ENCODE measurements at places on chromosomes 13 and 19.

- DNase-seq, result no peak
Observed at GRCh38 chr13:110349239-110349638, 42.2 kb downstream of the COL4A2 start.

- DNase-seq, result no peak
Observed at GRCh38 chr13:95870421-95870820, 182.8 kb downstream of the UGGT2 start.

- DNase-seq, result no peak
Observed at GRCh38 chr19:32471811-32472210, 66.2 kb downstream of the DPY19L3 start.

- no peak for DNase-seq
Observed at GRCh38 chr19:44212866-44213346, 574 bp downstream of the ZNF227 start.

DNA sequence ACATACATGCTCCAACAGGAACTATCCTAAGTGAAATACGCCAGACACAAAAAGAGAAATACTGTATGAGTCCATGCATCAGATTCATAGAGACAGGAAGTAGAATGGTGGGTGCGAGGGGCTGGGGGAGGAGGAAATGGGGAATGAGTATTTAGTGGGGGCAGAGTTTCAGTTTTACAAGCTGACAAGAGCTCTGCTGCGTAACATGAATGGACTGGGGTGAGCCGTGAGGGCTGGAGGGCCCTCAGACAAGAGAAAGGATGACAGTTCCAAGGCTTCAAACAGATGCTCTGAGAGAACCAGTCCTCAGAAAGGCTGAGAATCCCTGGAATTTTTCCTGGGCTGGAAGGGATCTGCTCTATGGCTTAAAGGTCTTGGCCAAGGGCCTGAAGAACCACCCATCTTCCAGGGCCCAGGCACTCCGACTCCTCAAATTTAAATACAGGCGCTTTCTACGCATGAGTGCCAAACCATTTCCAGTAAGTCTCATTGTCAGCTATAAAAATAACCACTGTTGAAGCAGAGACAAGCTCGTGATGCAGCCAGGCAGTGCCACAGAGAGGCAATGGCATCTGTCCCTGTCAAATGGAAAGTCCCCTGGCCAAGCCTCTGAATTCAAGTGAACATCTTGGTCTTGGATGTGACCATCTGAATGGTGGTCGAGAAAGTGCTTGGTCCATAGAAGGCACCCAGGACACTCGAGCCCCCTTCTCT lies 17.5 kb downstream of the KLF2 start:
- DNase-seq, result no peak

GRCh38 chr13:27283906-27284493 lies 13.4 kb downstream of the RASL11A start:
- DNase-seq, result no peak

GRCh38 chr19:50833802-50834167 lies 411 bp upstream of the KLK15 start:
- DNase-seq, result no peak

DNA sequence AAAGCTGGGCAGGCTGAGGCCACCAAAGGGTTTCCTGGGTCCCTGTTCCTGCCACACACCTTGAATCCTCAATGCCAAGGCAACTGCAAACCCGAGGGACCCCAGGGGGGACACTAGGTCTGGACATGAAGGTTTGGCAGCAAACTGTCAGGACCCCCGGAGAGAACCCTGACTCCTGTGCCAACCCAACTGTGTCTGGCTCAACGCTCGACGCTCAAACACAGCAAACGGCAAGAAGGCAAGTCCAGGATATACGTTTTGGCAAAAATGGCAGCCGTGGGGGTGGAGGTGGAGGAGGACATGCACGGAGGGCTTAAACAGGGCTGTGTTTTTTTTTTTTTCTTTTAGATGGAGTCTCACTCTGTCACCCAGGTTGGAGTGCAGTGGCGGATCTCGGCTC lies 73.0 kb downstream of the GADD45B start:
- DNase-seq, result no peak

GRCh38 chr13:98632961-98633360 lies 56.1 kb upstream of the STK24 start:
- DNase-seq, result no peak

- DNase-seq, result no peak
Observed at GRCh38 chr13:24179486-24179850, 18.9 kb downstream of the SPATA13 start.

- no peak for DNase-seq
Observed at GRCh38 chr13:108121406-108121805, 93.9 kb downstream of the LIG4 start.

DNA sequence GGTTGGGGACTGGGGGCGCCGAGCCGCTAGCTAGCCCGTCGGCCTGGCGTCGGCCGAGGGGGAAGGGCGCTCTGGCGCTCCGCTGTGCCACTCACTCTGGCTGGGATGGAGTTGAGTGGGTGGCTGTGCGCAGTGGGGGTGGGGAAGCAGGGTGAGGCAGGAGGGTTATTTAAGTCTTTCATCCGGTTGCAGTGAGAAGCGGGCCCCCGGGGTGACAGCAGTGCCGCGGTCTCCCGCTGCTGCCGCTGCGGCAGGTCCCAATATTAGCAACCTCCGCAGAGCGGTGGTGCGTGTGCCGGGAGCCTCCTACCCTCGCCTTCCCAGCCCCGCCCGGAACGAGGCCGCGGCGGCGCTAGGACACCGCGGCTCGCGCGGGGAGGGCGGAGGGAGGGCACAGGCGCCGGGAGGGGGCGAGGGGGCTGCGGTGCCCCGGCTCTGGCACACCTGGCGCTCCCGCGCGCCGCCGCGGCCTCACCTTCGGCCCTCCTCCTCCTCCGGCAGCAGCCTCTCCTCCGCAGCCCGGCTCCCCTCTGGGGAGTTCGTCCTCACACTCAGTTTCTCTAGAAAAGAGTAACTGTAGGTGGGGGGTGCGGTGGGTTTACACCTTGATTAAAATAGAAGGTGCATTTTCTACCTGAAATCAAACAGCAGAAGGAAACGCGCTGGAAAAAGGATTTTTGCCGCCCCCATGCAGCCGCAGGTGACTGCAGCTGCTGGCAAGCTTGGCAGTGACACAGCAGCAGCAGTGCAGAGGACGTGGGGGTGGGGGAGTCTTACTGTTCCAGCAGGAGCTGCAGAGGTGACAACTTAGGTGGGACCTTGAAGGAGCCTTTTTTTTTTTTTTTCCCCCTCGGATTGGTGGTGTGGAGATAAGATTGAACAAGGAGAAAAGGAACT lies 4.5 kb downstream of the FGF9 start:
- no peak for DNase-seq

GRCh38 chr19:38877781-38878574 lies at the start of gene RINL:
RINL (minus strand) TSS chr19:38878275; CDS start chr19:38876742, 1,533 bp downstream.
- DNase-seq, result peak; percentile 32

DNA sequence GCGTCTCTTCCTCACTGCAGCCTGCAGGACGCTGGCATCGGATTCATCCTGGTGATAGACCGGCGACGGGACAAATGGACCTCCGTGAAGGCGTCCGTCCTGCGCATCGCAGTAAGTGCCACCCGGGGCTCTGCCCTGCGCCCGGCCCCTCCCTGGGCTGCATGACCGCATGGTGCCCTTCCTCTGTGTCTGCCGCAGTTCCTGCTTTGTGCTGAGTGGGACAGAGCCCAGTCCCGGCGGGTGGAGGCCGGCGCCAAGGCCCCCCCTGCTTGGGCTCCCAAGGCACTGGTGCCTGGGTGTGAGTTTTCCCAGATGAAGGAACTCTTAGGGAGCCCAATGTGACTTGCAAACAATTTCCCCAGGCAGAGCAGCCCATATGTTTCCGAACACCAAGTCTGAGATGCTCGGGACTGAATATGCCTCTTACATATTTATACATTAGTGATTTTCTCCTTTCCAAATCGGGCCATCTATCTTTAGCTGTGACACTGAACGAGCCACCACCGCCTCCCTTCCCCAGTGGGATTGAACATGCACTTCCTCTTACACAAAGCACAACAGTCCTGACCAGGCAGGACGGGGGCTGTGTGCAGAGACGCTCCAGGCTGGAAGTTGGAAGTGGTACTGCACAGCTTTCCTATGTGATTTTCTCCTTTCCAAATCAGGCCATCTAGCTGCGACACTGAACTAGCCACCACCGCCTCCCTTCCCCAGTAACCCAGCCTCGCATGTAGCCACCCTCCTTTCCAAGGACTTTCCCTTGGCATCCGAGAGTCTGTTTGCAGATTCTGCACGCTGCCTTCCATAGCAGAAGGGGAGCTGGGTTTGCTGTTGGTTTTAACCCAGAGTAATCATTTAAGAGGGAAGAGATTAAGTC lies 60.1 kb upstream of the F7 start:
- no peak for DNase-seq

GRCh38 chr13:110265682-110266430 lies 41.1 kb downstream of the COL4A1 start:
- DNase-seq, result no peak

- DNase-seq, result peak; percentile 67
Observed at GRCh38 chr19:14556662-14557188, 15.1 kb downstream of the NDUFB7 start.
